Naive thymus-derived CD8-positive, alpha-beta T cell (primary cell): ENCODE measurements at places on chromosomes 1 and 21.

DNA sequence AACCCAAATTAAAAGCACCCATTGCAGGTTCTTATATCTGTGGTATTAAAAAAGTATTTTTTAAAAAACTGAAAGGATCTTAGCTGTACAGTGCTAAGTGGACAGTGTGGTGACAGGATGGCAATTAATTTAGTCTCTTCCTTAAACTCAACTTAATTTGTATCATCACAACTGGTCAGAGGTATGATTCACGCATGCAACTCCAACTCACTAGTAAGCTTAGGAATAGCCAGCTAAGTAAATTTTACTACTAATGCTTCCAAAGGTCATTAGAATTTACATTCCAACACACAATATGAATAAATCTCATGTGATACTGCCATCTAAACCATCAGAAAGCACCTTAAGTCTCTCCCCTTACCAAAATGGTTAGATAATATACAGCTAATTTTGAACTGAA is 35.4 kb downstream of the ENAH start:
- no peak for DNase-seq

GRCh38 chr1:181062836-181063428 is 25.6 kb upstream of the IER5 start:
- DNase-seq = no peak

- DNase-seq = no peak
These were observed 36.0 kb downstream of the SEC16B start for GRCh38 chr1:177933881-177934280.

DNA sequence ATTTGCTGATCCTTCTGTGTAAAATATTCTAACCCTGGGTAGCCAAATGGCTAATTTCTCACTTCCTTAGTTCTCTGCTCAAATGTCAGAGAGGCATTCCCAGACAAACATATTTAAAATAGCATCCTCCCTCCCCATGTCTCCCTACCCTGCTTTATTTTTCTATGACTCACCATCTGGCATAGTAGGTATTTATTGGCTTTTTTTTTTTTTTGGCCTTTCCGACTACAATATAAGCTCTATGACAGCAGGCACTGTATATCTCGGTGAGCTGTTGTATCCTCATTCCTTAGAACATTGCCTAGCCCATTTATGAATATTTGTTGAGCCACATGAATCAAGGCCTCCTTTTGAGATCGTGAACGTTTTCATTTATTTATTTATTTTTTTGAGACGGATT is 1.5 kb upstream of the NEK7 start:
- DNase-seq = no peak

DNA sequence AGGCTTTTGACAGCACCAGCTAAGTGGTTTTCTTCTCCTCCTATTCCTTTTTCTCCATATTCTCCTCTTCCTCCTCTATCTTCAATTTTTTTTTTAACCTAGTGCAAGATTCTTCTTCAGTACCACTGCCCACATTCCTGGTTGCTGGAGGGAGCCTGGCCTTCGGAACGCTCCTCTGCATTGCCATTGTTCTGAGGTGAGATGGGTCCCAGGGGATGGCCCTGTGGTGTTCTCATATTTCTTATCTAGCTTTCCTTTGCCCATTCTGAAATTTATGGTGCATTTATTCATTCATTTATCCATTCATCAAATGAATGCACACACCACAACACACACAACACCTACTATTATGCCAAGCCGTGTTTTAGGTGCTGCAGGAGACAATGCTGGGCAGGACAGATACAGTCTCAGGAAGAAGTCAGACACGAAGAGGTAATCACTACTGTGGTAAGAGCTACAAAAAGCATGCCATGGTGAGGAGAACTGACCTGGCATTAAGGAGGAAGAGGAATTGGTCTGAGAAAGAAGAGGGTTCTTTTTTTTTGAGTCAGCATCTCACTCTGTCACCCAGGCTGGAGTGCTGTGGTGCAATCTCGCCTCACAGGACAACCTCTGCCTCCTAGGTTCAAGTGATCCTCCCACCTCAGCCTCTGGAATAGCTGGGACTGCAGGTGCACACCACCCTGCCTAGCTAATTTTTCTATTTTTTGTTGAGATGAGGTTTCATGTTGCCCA is 47.5 kb upstream of the TDRD10 start:
- no peak for DNase-seq

- no peak for DNase-seq
These were observed 69.6 kb downstream of the DUSP10 start for GRCh38 chr1:221672239-221672645.

DNA sequence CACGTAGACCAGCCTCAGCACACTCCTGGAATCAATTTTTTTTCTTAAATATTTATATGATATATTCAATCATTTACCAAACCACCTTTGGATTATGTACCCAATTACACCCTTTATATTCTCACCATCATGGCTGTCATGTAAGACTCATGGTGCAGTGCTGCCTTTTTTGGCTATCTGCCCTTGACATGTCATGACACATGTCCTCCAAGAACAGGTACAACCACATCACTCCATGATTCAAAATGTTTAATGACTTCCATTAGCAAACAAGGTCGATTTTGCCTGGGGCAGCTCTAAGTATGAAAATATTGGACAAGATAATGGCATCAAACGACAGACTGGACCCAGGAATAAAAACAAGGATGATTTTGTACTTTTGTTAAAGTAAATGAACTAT is 861.1 kb upstream of the ADAMTS5 start:
- no peak for DNase-seq
